ENCODE measurements at places on chromosomes 3 and 15.

DNA sequence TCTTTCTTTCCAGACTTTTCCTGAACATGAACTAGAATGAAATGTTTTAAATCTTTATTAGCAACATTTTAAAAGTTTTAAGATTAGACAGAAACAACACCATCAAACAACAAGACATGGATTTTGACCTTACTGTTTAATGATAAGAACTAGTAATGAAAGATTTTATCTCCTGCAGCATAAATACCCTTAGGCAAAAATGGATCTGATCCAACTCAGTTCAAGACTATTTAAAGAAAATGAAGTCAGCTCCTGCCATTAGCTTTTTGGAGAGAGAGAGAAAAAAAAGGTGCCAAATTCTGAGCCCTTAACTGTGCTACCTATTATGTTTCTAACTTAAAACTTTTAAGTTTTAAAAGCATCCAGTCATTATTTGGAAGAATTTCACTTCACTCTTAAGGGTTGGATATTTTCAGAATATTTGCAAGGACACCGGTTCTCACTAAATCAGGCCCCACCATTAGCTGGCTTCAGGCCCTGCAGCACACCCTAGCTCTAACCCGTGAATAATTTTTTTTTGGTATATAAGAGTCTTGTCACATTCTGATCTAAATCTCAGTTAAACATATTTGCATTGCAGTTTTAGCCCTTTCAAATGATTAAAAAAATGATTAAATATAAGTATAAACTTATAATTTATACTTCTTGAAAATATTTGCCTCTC lies 60.0 kb downstream of the NR1I2 start:
- no peak for DNase-seq

GRCh38 chr3:100912571-100912970 lies 80.7 kb downstream of the ABI3BP start:
- no peak for DNase-seq

- DNase-seq: no peak
Observed at GRCh38 chr15:81475926-81476325, 101.9 kb upstream of the TMC3 start.

- DNase-seq: no peak
Observed at GRCh38 chr15:70201425-70201775, 103.7 kb upstream of the TLE3 start.

GRCh38 chr15:99230867-99231266 lies 18.5 kb downstream of the TTC23 start:
- DNase-seq: no peak

DNA sequence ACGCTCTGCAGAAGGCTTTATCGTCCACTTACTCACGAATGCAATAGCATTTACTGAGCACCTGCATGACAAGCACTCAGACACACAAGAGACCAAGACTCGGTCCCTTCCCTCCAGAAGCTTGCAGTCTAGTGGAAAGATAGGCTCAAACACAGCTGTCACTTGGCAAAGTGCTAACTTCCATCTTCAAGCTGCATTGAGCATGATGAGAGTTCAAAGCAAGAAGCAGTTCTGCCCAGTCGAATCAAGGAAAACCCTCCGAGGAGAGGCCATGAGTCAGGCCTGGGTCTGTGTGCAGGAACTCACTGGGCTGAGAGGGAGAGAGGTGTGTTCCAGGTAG lies 51.5 kb downstream of the C3orf20 start:
- no peak for DNase-seq

GRCh38 chr3:16147220-16147994 lies 27.1 kb upstream of the GALNT15 start:
- no peak for DNase-seq

GRCh38 chr3:184899953-184900595 lies 88.1 kb downstream of the VPS8 start:
- DNase-seq: no peak

DNA sequence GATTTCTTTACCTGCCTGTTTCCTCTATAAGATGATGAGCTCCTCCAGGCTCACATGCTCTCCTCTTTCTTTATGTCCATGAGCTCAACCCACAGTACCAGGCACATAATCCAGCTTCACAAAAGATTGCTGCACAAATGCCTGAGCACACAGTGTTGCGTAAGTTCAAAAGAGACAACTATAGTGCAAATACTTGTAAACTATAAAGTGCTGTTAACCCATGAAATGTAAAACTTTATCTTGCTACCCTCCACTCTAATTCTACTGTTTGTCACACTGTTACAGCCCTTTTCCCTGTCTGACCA lies 101.0 kb upstream of the LPP start:
- DNase-seq: no peak

GRCh38 chr15:67107014-67107812 lies 41.8 kb downstream of the SMAD3 start:
- DNase-seq: no peak

DNA sequence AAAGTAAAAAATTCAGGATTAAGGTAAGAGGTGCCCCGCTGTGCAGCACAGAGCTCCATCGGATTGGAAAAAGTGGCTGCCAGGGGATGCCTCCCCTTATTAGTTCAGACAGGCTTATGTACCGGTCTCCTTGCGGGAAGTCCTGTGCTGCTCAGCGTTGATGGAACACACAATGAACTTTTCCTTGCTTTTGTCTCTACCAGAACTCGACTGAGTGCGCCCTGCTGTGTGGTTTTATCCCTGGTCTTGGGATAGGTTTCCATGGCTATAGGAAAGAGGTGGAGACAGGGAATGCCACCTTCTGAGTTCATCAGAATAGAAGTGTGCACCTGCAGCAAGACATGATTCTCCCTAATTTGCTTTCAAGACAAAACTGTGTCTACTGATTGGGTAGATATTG lies 745.9 kb upstream of the CFAP20DC start:
- DNase-seq: no peak

GRCh38 chr3:78895528-78895927 lies 872.3 kb downstream of the ROBO1 start:
- no peak for DNase-seq

DNA sequence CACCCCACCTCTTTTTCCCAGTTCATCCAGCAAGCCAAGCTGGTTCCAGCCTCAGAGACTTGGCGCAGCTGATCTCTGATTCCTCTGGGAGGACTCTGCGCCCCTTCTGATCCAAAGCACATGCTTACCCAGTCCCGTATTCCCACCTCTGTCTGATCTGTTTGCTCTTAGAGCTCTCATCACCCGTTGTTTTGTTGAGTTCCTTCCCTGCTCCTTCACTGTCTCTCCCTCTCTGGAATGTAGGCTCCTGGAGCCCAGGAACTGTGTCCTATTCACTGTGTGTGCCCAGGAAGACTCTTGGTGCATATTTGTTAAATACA lies 1.3 kb upstream of the ZXDC start:
- no peak for DNase-seq

- no peak for DNase-seq
Observed at GRCh38 chr3:22091329-22091728, 340.3 kb upstream of the ZNF385D start.

DNA sequence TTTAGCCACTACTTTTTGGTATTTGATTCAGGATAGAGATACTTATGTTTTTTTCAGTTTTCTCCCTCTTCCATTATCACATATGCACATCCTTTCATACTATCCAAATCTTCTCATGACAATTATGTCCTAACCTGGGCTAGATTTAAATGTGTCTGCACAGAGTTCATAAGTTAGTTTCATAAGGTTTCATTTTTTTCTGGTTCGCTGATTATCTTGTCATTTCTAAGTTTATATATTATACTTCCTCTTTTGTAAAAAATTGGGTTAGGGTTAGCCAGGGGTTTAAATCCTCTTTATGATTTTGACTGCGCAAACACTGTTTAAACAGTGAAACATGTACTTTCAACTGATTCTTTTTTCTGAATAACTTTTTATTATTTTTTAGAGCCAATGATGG lies 148.6 kb downstream of the SST start:
- no peak for DNase-seq

DNA sequence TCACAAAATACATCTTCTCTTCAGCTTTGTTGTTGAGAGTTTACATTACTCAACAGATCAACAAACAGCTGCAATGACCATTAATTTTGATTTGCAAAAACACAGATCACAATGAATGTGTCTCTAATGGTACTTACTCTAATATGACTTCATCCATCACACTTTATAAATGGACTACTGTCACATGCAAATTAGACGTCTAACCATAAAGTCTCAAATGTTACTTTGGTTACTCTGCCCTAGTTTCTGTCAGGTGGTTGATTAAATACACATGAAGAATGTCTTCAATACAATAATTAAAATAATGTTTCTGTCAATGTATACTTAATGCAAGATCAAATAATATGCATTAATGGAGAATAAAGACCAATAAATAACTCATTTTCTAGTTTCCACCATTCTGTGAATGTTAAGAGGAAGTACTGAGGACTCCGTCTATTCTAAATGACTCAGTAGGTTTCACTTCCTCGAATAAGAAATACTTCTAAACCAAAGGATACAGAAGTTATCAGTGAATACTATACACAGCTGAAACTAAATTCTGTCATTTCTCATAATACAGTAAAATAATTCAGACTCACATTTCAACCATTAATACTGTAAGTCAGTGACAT lies 145.8 kb downstream of the CBLB start:
- no peak for DNase-seq

DNA sequence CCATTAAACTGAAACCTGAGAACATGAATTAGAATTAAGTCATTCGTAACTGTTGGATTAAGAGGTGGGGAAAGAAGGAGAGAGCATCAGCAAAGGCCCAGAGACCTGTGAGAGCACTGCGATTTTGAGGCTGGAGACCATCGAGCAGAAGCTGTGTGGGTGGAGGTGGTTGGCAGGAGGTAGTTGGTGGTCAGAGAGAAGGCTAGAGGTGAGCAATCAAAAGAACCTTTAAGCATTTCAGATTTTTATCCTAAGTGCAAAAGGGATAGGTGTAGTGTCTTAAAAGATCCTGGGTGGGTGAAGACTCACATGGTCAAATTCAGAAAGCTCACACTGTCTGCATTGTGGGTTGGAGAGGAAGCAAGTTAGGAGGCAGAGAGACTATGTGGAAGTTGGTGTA lies 65.1 kb upstream of the TEX264 start:
- no peak for DNase-seq

DNA sequence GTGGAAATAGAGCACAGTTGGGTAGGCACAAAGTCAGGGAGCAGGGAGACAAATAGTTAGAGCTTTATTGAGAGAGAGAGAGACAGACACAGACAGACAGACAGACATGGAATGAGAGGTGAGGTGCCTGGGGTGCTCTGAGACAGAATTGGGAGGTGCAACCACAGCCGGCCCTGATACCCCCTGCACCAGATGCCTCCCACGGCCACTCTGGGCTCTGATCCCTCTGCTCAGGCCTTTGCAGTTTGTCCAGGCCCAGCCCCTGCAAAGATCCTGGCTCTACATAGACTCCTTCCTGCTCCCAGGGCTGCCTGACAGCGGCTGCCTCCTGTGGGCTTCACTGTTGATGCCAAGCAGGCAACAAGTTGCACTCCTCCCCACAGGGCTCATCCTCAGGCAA lies 283.8 kb downstream of the GABRG3 start:
- DNase-seq: no peak

GRCh38 chr3:188533612-188534357 lies 379.8 kb downstream of the LPP start:
- no peak for DNase-seq

- no peak for DNase-seq
Observed at GRCh38 chr3:52742418-52743041, 28.2 kb downstream of the NEK4 start.

DNA sequence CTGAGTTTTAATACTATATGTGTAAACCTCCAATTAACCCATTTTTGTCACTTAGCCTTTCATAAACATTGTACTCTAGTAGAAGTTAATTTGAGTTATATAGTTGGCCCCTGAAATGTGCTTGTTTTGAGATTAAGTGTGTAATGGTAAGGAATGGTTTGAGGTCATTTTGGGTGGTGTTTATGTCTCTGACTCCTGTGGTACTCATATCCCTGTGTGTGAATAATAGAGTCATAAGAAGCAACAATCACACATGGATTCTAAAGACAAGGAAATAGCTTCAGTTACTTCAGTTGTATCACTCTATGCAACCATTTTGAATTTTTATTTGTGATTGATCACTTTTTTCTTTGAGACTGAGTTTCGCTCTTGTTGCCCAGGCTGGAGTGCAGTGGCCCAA lies 408.5 kb downstream of the MFSD1 start:
- DNase-seq: no peak

DNA sequence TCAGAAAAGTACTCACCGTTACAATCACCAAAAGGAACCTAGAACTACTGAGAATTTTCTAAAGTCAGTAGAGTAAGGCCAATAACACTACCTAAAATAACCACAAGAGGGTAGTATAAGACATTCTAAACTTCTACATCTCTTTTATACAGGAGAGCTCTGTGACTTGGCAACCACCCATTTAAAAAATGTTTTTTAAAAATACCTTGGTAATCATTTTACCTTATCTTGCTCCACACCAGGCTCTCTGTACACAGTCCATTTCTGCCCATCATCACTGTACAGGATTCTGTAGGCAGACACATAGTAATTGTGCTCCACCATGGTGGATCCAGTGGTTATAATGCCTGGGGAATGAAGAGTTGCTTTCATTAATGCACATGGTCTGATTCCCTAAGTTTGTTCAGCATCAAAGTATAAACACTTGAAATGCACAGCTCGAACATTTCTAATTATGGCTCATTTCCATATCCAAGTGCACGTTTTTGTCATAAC lies 54.5 kb downstream of the ST3GAL6 start:
- no peak for DNase-seq

- no peak for DNase-seq
Observed at GRCh38 chr15:61871926-61872522, 188.2 kb downstream of the VPS13C start.

DNA sequence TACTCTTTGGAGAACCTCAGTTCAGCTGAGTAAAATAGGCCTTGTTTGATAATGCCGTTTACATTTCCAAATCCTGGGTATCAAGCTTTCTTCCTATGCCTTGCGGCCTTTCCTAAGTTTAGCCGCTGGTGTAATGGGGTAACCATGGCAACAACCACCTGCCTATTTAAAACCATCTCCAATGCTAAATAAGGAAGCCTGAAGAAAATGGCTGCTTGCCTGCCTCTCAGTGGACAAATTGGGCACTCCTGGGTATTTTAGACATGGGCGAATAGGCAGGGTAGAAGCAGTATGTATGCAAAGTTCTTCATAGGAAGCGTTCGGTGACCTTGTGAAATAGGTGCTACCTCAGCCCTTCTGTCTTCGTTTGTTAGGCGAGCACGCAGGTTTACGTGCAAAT lies 122.7 kb downstream of the DGKG start:
- no peak for DNase-seq

DNA sequence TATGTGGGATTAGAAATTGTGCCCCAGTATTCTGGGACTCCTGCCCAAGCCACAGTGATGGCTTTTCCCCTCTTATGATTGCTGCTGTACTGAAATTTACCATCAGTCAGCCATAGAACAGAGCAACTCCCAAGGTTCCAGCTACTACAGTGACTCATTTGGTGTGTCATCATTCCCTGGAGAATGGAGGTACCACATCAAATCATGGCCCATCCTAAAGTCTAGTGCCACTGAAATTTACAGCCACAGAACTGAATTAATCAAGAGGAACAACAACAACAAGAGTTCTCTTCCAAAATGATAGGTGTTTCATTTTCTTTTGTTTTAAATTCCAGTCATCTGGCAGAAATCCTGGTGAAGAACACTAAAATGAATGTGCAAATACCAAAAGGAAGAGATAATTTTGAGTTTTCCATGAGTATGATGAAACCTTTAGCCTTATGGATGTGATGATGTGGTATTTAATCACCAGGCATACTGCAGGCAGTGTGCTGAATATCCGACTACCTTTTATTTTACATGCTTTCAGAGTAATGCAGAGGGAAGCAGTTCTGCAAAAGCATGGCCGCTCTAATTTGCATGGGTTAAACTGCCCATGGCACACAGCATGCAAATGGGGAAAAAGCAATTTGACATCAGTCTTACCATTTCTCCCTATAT lies 75.6 kb upstream of the SLC2A2 start:
- DNase-seq: no peak
